Sciatic nerve (tissue), 2 donors: ENCODE measurements at places on chromosomes 12 and 14.

DNA sequence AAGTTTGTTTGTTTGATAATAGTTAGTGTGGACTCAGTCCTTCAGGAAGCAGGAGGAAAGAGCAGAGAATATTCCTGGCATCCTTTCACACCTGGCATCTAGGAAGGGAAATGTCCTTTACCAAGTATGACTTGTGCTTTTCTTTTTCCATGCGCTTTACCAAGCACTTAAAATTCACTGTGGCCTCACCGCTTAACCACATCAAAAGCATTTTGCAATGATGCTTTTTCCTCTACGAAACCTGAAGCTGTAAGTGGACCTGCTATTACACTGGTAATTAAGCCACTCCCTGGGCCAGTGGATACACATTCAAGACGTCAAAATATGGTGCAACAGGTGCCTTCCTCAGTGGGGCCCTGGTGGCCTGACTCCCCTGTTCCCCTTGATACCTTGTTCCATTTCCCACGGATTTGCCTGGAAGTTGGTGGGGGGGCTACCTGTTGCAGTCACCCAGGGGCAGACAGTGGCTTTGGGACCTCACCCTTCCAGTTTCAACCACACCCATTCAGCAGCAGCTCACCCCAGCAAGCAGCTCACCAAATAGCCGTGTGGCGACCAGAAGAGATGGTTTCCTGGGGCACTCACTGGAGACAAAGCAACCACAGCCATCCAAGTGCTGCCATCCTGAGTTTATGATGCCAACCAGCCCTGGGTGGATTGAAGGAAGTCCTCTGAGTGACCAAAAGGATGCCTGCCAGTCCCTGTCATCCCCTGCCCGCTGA lies 14.2 kb upstream of the FZD10 start:
- no peak for DNase-seq

- DNase-seq = no peak
Measured at GRCh38 chr14:92475451-92476187, 38.0 kb upstream of the RIN3 start.

DNA sequence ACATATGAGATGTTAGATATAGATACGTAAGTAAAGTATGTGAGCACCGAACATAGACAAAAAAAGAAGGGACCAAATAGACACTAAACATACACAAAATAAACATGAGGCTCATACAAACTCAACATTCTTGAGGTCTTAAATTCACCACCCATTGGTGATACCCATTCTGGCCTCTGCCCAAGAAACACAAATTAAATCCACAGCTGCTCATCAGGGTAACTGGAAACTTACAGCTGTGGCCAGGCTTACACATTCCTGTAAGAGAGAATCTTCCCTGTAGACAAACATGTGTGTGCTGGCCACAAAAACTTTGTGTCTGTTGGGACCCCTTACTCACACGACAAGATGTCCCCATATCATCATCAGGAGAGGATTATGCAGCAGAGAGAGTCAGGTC lies 22.4 kb downstream of the MAGOHB start:
- DNase-seq = no peak

DNA sequence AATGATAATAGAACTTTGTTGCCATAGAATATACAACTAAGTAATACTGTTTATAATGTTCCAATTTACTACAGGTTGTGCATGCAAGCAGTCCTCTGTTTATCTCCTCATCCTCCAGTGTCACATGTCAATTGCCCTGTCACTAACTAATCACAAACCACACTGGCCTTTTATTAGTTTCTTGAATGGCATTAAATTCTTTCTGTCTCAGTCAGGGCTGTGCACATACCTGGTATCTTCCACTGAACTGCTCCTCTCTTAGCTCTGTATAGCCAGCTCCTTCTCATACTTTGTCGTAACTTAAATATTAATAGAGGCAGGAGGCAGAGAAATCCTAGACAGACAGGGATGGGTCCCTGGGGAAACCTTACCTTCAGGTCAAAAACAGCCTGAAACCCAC lies 24.0 kb downstream of the GABARAPL1 start:
- no peak for DNase-seq

- DNase-seq = no peak
Measured at GRCh38 chr12:54036620-54037359, 3.9 kb downstream of the HOXC5 start.

DNA sequence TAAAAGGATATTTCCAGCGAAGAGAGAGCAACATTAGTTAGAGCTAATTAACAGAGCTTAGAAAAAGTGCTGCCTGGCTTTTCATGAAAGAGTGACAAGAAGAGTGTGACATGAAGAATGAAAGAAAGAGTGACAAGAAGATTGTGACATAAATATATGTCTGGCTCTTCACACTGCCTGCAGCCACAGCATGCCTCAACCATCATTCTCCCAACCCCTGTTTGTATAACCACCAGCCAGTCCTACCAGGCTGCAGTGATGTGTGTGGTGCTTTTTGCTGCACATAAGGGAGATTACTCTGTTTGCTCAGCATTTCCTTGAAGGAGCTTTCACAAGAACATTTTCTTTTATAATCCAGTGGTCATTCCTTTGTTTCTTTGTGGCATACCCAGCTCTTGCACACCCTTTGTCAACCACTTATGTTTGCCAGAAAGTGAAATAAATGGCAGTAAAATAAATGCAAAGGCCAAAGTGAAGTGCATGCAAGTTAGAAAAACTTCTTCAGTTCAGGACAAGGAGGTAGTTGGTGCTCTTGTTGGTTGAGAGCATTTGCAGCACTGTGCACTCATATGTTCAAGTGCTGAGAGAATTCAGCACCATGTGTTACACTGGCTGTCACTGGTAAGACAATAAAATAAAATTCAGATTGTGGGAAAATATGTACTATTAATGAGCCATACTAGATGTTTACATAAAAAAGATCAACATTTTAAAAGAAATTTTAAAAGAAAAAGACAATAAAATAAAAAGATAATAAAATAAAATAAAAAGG lies 50.6 kb downstream of the KIF21A start:
- no peak for DNase-seq

DNA sequence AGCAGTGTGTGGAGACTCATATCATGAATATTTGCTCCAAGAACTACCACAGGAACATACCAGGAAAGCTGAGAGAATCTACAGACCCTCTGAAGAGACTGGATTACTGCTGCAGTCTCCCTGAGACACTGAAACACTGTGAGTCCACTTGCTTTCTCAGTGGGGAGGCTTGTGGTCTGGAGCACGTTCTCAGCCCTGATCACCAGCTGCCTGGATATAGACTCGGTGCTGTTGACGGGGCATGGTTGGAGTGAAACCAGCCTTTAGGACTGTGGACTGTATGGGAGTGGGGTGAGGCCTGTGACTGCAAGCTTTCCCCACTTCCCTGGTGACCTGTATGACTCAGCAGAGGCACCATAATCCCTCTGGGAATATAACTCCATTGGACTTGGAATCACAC lies 525.8 kb upstream of the FBXO33 start:
- no peak for DNase-seq

DNA sequence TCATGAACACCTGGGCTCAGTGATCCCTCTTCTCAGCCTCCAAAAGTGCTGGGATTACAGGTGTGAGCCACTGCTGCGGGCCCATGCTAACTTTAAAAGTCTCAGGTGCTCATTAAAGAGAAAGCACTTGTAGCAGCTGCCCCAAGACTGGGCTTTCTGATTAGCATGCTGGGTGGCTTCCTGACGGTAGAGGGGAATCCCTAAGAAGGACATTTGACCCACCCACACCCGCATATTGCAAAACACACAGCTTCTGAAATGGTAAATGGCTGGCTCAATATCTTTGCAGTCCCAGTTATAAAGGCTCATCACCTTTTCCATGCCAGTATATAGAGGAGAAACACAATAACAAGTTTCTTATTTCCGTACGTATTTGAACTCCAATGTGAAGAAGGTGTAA lies 19.3 kb upstream of the BICD1 start:
- no peak for DNase-seq

GRCh38 chr12:52799505-52800211 lies 3.7 kb upstream of the KRT3 start:
- DNase-seq = no peak

DNA sequence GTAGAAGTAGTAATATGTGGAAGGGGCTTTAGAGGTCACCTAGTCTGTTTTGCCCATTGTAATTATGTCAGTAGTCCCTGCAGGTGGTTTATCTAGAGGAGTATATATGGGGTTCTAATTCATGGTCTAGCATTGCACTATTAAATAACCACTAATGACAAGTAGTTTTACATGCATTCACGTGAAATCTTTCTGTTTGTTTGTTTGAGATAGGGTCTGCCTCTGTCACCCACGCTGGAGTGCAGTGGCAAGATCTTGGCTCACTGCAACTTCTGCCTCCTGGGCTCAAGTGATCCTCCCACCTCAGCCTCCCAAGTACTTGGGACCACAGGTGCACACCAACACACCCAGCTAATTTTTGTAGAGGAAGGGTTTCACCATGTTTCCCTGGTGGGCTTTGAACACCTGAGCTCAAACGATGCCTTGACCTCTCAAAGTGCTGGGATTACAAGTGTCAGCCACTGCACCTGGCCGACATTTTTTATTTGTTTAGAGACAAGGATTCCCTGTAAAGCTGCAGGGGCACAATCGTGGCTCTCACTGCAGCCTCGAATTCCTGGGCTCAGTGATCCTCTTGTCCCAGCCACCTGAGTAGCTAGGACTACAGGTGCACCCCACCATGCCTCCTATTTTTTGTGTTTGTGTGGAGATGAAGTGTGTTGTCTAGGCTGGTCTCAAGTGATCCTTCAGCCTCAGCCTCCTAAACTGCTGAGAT lies 12.0 kb upstream of the PSEN1 start:
- DNase-seq = no peak

- no peak for DNase-seq
Measured at GRCh38 chr12:128763395-128763794, 60.4 kb downstream of the SLC15A4 start.

DNA sequence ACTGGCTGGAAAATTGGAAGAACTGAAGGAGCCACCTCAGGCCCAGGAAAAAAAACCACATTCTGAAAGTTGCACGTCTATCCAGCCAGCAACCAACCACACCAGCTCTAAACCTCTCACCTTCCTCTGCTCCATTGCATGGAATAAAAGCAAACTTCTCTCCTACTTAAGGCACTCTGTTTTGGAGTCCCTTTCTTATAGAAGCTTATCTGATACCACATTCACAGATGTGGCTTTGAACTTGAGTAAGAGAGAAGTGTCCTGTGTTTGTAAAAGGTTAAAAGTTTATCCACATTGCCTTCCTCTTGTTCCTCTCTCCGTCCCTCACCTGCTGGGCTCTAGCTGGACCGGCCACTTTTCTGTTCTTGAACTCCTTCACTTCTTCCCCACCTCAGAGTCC lies 99.6 kb upstream of the PLXNC1 start:
- no peak for DNase-seq

GRCh38 chr12:63093711-63094110 lies 57.3 kb downstream of the AVPR1A start:
- DNase-seq = no peak

- DNase-seq = peak; percentile 69
Measured at GRCh38 chr14:71931492-71932228, 569 bp upstream of the RGS6 start.

DNA sequence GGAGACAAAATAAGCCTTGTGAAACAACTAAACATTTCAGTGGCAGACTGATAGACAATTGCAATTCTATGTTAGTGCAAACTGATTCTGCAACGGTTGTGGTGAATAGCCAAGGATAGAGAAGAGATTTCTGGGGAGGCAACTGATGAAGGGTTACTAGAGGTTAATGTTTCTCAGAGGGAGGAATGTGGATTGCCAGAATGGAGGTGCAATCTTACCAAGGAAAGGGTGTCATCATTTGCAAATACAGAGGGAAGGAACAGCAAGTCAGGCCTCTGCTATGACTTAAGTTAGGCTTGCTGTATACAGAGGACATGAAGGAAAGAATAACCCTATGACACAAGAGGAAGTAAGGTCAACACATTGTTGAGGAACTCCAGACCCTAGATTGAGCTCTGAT lies 35.8 kb downstream of the CCDC175 start:
- DNase-seq = no peak

DNA sequence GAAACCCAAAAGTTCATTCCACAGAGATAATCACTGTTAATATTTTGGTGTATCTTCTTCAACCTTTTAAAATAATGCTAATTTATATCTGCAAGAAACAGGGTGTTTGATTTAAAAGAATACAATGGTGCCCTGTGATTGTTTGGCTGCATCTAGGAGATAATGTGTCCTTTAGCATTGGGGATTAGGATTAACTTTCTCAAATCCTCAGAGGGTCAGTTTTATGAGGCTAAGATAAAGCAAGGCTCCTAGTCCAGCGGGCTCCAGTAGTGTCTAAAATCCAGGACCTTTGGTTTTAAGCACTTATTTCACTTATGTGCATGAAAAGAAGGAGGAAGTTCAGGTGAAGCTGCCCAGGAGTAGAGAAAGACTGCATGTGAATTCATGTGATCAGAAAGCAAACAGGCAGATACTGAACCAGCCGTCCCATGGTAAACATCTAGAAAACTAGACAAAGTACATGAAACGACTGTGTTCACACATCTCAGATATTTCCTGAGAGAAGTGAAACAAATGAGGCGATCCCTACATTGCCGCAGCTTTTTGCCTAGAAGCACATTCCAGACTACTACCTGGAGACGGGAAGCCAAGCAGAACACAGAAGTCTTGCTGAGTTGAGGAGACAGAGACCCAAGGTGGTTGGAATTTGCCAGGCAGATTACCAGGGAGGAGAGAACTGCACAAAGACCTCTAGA lies 129.1 kb upstream of the MAX start:
- no peak for DNase-seq

GRCh38 chr12:78087363-78087675 lies 256.6 kb downstream of the NAV3 start:
- no peak for DNase-seq

- DNase-seq = no peak
Measured at GRCh38 chr14:103391048-103391447, 5.8 kb downstream of the MARK3 start.

- no peak for DNase-seq
Measured at GRCh38 chr12:116171549-116171948, 105.9 kb downstream of the MED13L start.

GRCh38 chr12:104163631-104164030 lies 25.6 kb upstream of the NFYB start:
- DNase-seq = no peak

DNA sequence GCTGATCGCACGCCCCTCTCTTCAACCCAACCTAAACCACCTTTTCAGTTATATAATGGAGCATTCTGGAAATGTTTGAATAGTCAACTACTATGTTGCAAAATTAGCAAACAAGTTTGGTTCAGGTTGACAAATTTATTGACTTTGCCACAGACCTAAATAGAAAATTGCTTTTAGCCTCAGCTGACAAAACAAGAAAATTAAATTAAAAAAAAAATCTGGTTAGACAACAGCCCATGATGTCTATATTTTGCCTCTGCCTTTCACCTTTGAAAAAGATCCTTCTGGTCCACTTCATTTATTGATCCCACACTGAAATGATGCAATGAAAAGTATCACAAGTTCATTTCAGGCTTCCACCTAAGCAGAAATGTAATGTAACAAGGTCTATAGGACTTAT lies 17.5 kb downstream of the SLC38A4 start:
- no peak for DNase-seq

GRCh38 chr14:60327447-60328331 lies 78.7 kb downstream of the PPM1A start:
- peak; percentile 56 for DNase-seq

GRCh38 chr12:5088586-5089264 lies 45.0 kb downstream of the KCNA5 start:
- no peak for DNase-seq
